ENCODE measurements at places on chromosomes 3 and 15.

DNA sequence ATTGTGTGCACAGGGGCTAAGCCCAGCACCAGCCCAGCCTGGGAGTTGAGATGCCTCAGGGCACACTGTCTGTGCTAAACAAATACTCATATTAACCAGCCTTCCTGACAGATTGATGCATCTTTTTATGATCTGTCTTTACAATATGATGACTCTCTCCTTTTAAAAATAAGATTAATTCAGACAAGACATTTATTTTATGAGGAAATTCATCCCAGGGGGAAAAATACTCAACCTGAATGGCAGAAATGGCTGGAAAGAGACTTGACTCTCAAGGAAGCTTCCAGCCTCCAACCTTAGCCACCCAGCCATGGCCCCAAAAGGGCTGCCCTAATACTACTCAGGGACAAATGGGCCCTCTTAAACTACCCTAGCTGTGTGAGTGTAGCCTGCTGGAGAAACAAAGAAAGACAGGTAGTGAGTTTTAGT, 46.9 kb downstream of the NOX5 start:
- no peak for DNase-seq

DNA sequence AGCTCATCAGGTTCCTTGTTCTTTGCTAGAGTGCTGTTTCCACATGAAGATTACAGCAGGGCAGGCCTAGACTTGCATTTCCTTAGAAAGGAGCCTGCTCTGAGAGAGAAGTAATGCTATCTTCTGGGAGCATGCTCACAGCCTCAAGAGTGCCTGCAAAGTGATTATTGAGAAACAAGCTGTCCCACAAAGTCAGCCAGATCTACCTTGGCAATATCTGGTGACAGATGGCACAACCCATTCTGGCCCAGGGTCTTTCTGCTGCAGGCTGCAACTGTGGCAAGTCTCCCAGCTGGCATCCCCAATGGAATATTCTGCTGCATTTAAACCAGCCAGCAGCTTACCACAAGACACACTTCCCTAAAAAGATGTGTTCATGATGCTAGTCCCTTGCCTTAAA, 29.3 kb downstream of the MTMR10 start:
- no peak for DNase-seq

- no peak for DNase-seq
Measured at GRCh38 chr3:31448882-31449243, 83.9 kb upstream of the STT3B start.

DNA sequence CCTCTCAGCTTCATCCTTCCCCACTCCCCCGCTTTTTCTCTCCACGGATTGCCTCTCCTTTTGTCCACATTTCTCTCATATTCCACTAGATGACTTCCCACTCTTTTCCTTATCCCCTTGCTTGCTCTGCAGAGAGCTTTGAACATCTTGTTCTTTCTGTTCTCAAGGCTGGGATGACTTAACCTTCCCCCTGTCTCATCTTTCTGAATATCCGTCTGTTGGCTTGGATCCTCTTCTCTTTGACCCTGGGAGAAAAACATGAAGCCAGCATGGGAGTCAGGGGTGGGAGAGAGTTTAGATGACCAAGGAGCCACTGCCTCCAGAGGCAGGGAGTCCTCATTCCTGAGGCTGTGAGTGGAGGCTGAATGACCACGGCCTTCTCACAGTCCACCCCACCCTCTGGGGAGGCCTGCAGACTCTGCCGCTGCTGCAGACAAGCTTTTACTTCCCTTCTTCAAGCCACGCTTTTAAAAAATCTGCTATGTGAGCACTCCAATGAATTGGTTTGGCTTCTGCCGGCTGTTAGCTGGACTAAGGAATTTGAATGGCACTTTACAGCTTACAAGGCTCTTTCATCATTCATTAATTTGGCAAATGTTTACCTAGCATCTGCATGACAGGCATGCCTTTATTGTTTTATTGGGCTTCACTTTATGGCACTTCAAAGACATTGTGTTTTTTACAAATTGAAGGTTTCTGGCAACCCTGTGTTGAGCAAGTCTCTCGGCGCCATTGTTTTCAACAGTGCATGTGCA, 111.6 kb upstream of the SLC6A6 start:
- DNase-seq, result no peak

DNA sequence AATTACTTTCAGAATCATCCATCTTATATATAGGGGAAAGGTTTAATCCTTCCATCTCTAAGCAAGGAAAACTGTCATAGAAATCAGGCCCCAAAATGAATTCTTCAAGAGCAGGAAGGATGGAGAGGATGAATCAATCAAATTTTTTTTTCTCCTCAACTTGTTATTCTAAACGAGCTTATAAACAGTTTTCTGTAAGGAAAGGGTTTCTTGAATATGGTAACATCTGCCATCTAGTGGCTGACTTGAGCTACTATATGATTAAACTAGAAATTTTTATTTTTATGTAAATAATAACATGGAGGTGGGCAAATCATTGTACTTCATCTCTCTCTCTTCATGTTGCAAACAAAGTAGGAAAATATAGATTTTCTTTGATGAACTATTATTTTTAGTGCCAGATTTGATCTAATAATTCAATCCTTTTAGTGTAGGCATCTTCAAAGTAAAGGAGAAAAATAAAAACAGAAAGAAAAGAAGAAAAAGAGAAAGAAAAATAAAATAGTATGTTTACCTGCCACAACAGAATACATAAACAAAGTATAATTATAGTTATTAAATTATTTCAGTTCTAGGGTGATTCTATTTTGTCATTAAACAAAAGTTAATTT, 146.6 kb downstream of the SERPINI1 start:
- DNase-seq, result no peak

DNA sequence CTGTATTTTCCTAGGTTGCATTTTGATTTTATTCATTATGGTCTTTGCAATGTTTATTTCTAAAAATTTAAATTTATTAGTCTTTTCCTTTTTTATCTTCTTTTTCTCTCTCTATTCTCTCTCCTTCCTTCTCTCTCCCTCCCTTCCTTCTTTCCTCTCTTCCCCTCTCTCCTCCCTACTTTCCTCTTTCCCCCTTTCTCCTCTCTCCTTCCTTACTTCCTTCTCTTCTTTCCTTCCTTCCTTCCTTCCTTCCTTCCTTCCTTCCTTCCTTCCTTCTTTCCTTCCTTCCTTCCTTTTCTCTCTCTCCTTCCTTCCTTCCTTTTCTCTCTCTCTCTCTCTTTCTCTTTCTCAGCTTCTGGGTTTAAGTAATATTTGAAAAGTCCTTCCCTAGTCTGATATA, 72.8 kb upstream of the RASGRF1 start:
- DNase-seq, result no peak

DNA sequence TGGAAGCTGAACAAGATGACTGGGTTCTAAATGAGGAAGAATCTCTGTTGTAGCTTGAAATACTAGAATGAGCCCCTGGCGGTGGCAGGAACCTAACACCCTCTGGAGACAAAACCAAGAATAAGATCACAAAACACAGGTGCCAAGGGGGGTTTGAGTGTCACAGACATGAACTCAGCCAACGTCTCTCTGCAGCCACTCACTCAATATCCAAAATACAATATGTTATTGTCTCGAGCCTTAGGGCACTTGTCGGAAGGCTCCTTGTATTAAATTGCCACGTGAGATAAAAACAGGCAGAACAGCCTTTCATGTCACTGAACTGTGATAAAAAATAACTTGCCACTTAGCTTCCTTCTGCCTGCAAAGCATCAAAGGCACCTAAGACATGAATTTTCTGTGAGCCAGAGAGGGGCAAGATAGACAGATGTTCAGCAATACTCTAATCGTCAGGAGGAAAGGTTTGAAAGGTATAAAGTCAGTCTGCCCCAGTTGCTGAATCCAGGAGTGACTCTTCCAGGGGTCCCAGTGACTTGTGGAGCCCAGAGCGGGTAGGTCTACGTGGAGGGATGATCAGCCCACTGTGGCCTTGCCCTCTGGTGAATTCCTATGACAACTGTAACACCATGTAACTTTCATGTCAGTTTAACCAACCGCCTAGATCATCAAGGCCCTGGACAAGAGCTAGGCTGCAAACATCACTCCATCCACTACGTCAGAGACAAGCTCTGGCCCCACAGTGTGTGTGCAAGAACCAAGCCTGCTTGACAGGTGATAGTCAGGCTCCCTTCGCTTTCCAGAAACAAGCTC, 165.2 kb downstream of the OSBPL10 start:
- DNase-seq, result no peak

DNA sequence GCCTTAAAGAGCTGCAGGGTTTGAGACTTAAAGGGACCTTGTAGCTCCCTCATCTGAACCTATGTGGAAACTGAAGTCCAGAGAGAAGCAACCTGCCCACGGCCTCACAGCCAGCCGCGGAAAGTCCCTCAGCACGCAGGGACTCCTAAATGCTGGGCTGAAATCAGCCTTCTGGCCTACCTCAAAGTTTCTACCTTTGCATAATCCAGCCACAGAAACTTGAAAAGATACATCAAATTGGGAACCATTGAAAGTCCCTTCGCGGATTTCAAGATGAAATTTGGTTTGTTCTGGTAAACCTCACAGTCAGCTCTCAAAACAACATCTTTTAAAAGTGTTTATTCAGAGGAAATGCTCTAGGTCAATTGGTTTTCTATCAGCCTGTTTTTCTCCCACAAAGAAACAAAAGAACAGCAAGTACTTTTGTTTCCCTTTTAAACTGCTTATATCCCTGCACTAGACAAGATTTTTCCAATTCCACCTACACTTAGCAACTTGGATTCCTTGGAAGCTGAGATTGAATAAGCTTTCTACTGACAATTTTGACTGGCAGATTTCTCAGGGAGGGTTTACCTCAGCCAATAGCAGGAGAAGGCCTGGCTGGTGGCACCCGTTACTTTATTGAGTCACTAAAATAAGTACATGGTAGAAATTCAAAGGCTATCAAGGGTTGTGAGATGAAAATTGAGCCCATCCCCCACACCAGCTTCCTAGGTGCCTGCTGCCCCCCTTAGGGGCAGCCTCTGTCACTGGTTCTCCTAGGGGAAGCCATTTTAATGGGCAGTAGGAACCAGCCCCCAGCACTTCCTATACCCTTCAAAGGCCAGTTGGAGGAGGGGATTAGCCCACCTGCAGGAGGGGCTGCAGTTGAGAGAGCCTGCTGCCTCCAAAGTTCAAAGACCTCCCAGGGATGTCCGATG, 171.2 kb downstream of the ADAMTS17 start:
- DNase-seq, result no peak

DNA sequence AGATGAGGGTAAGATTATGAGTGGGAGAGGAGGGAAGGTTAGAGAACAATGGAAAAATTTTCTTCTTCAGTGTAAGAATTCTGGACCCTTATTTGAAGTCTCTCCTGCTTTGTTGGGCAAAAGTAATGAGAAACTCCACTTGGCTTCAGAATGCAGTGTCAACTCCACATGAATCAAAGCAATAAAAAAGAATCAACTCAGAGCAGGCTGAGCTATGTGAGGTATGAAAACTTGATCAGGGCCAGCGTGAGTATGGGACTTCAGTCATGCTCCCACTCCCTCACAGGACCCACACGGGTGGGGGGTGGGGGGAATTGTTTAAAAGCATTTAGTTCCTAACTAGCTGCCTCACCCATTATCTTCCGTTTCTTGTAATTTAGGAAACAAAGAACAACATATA, 502.2 kb downstream of the PDCD6IP start:
- DNase-seq, result no peak

GRCh38 chr3:136657526-136657925, 94.7 kb downstream of the STAG1 start:
- no peak for DNase-seq

DNA sequence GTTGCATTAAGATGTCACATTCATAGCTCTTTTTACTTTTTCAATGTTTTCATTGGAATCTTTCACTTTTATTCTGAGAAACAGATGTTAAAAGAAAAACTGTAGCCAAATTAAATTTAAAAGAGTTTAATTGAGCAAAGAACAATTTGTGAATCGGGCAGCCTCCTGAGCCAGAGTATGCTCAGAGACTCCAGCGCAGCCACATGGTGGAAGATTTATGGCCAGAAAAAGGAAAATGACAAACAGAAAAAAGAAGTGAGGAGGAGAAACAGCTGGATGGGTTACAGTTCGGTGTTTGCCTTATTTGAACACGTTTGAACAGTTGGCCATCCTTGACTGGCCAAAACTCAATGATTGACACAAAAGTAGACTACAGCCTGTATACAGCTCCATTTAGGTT, 33.8 kb upstream of the RAB11A start:
- DNase-seq, result no peak

DNA sequence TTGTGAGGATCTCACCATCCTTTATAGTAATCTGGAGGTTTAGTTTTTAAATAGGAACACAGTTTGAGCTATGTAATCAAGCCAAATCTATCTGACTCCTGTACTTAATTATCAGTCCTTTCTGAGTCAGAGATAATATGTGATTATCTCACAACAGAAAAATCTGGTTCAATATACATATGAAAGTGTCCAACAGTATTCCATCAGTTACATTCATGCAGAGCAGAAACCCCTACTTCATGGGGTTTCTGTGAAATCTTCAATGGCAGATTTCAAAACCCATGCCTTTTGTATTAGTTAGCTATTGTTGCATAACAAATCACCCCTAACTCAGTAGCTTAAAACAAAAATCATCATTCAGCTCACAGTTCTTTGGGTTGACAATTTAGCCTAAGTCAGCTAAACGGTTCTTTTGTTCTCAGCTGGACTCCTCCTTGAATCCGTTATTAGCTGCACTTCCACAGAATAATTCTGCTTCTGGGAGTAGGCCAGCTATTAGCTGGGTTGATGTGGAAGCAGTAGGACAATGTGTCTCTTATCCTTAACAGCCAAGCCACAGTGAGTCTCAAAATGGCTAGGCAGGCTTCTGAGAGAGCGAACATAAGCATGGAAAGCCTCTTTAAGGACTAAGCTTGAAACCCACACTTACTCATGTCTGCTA, 42.9 kb upstream of the ARPP21 start:
- DNase-seq, result no peak

- DNase-seq, result no peak
Measured at GRCh38 chr3:45181496-45181895, 35.3 kb upstream of the CDCP1 start.

GRCh38 chr3:190706582-190706981, 155.9 kb downstream of the GMNC start:
- no peak for DNase-seq

DNA sequence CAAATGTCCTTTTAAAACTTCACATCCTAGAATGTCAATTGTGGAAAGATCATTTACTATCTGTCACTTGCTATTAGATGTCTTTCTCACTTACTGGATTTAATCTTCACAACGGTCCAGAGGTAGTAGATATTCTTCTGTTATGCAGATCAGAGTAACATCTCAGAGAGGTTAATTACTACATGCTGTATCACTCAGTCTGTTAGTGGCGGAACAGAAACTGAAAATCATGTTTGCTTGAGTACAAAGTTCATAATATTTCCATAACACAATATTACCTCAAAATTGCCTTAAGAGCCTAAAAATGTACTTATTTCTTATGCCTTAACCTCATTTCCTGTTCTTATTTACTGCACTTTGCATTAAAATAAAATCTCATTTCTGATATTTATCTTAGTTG, 28.6 kb upstream of the GPR149 start:
- no peak for DNase-seq

- DNase-seq, result peak; percentile 4
Measured at GRCh38 chr3:123026565-123027291, 835 bp downstream of the SEMA5B start.
